ENCODE measurements at places on chromosomes 1 and 21. TPM values are rescaled to one million over a fixed set of nuclear protein-coding genes. Genes with fewer than 3 reads are reported as not detected.

NMNAT2 gene
- 0.53 TPM for total RNA-seq

TRABD2B gene
- 7.9 TPM for total RNA-seq

OVAAL gene
- not detected for total RNA-seq

GRCh38 chr1:159856576-159856975 is 5.9 kb downstream of the VSIG8 start:
- no peak for DNase-seq

DNA sequence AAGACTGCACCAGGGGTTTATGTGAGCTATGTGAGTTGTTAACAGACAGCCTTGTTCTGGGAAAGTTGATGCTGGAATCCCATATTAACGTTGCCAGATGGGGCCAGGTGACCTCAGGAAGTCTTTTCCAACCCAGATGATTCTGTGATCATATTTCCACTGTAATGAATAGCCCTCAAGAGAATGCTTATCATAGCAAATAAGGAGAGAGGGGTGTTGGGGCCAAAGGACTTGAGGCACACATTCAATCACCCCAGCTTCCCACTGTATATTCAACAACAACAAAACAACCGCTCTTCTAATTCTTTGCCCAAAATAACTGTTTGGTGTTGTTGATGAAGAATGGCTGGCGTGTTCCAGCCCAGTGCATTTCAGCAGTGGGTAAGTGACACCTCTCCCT is 14.1 kb downstream of the ZNF697 start:
- no peak for DNase-seq

DNA sequence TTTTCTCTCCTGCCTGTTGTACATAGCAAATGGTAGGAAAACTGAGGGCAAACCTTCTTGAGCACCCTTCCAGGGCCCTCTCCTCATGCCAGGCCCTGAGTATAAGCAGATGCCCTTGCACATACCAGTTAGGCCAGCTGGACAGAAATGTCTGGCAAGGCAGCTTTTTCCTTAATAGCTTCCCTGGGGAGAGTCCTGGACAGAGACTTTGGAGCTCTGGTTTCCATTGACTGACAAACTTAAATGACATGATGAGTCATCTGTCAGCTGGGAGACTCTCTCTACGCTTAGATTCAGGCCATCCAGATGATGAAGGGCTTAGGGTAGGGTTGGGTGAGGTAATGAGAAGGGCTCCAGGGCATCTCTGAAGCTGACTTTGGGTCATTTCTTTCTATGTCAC is 317.5 kb downstream of the ASTN1 start:
- DNase-seq, result no peak

- DNase-seq, result no peak
These were observed 38.7 kb upstream of the GPR157 start for GRCh38 chr1:9167638-9168037.

OR2L13 gene
- not detected for total RNA-seq

- no peak for DNase-seq
These were observed 157.1 kb downstream of the ELAVL4 start for GRCh38 chr1:50265790-50266314.

CYP4A22 gene
- total RNA-seq, result not detected

DNA sequence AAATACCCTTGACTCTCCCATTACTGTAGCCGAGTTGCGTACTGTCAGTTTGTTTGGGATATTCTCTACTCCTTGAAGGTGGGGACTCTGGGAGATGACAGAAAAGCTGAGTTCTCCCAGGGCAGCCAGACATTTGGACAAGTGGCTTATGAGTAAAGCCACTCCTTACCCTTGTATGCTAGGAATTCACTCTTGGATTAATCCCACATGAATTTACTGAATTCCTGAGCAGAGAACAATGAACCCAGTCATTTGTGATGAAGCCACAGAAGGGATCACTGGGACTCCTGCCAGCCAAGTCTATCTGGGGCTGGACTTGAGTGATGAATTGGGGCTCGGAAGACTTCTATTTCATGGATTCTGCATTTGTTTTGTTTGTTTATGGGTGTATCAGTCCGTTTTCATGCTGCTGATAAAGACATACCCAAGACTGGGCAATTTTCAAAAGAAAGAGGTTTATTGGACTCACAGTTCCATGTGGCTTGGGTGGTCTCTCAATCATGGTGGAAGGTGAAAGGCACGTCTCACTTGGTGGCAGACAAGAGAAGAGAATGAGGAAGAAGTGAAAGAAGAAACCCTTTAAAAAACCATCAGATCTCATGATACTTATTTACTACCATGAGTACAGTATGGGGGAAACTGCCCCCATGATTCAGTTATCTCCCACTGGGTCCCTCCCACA is 25.1 kb downstream of the C1orf116 start:
- no peak for DNase-seq

- DNase-seq, result no peak
These were observed 650 bp downstream of the PCNX2 start for GRCh38 chr1:233294913-233295236.

DNA sequence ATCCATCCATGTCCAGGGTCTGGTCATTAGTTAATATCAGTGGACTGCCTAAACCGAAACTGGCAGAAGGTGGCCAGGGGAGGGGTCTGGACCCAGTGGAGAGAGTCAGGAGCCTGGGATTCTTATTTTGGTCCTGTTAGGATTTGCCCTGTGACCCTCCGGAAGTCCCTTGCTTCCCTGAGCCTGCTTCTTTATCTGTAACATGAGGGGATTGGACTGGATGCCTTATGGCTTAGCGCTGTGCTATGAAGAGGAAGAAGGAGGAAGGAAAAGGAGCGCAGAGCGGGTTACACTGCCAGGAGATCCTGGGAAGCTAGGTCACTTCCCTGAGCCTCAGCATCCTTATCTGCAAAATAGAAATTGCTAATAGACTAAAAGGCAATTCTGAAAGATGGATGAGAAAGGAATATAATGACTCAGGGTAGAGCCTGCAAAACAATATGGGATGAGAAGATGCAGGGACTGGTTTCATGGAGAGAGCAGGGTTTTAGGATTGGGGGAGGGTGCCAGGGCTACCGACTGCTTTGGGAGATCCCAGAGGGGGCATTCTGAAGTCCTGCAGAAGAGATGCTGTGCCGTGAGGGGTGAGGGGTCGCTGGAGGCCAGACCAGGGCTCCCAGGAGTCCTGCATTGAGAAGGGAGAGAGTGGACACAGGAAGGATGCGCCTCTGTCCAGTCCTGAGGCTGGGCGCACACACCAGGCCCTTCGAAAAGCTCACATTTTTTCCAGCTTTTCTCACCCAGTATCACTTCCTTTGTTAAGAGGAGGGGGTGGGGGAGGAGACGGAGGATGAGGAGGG is 460 bp upstream of the ADORA1 start:
- no peak for DNase-seq

HHIPL2 gene
- total RNA-seq, result not detected

DNA sequence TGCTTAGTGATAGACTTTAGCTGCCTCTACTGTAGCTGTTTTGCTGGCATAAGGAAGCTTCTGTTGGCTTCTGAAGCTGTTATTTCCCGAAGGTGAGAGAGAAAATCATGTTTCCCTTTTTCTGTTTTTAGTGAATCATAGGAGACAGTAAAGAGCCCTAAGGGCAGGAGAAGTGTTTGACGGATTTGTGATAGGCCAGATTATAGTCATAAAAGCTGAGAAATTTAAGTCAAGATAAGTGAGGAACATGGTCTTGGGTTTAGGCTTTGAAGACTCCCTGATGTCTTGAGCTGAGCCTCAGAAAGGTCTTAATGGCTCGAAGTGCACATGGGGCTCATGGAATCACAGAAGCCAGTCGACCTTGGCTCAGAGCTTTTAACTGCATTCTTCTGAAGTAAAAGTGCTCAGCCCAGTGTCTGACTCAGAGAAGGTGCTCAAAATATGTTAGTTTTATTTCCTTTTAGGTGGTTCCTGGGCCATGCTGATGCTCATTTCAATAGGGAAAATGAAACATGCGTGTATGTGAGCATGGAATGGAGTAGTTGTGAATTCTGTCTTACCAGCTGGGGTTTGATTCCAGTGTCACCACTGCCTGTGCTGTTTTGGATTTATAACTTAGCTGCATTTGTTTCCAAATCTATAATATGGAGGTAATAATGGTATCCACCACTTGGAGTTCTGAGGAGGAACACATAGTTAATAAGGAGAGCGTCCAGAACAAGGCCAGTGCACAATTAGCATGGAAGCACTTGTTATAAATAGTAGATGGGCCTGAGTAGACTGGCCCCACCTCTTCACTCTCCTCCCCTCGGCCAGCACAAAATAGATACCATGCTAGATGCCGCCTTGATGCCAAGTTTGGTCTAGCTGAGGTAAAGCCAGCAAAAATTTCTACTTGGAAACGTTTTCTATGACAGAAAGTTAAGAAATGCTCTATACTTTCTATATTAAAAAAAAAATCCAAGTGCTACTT is 99.2 kb downstream of the C1orf21 start:
- DNase-seq, result no peak

GRCh38 chr1:207812778-207813511 is 61.1 kb downstream of the CD46 start:
- no peak for DNase-seq

DNA sequence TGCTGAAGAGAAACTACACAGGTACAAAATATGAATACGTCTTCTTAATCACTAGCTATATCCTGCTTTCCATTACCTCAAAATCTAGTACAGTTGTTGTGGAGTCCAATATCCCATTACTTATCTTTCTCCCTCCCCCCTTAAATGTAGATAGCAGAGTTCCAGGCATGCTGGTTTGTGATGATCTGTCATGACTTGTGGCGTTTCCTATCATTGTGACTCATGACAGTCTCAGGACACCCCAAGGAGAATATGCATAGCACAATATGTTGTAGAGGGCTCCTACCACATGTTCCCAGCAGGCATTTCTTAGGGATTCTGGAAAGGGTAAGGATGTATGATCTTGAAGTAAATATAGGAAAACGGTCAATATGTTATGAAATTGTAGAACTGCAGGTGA is 206.9 kb downstream of the USH2A start:
- no peak for DNase-seq

DNA sequence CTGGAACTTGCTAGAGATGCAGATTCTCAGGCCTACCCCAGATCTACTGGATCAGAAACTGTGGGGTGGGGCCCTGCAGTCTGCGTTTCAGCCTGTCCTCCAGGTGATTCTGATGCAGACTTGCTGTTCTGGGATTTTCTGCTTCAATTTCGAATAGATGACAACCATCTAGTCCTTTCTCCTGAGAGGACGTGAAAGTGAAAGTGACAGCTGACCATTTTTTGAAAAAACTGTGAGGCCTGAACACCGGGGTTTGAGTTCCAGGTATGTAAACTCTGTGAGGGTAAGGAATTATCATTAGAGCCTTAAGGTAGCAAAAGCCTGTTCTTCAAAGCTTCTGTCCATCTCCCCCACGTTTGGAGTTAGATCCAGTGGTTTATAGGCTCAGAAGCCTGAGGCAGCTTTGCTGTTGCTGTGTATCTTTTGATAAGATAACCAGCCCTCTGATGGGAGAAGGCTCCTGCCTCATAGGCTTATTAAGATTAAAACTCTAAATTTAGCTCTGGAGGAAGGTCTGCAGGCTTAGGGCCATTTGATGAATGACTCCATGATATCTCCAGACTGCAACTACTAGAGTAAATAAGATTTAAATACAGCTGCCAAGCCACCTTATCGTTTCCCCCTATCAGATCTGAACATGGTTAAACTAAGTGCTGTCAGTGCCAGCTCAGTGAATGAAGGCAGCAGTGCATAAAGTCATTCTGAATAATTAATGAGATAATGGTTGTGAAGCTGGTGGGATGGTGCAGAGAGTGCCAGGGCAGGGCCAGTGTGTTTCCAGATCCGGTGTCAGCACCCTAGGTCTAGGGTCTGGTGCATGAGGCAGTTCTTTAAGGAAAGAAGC is 335.2 kb downstream of the HHAT start:
- no peak for DNase-seq

DNA sequence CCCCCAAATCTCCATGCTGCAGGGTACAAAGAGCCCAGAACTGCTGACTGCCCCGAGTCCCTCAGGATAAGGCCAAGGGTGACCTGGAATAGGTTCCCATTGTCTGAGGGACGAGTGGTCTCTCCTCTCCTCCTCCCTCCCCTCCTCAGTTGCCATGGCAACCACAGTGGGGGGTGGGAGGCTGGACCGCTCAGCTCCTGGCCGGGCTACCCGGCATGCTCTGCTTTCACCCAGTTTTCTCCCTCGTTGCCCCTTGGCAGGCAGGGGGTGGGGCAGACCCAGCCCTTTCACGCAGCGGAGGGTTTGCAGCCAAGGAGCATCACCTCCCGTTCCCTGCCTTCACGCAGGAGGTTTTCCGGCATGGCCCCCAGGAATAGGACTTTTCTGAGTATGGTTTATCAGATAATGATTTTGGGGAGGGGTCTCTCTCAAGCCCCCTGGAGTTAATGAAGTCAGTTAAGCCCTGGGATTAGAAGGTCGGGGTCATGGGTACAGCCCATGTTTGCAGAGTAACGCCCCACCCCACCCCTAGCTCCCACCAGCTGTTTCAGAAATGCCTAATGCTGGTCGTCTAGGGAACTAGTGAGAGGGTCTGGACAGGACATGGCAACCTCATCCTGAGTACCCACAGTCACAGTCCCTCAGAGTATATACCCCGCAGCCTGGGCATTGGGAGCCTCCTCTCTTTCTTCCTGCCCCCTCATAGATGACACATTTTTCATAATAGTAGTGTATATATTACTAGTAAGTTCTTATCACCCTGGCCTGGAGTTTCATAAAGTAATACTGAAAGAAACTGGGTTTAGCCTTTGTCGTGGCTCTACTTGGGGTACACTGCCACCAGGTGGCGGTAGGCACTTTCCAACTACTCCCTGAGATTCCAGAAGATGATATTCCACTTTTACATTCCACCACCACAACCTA is 20.7 kb downstream of the C1QB start:
- DNase-seq, result no peak

GRCh38 chr1:164709126-164709525 is 150.1 kb downstream of the PBX1 start:
- DNase-seq, result no peak

- no peak for DNase-seq
These were observed 436 bp downstream of the CHI3L1 start for GRCh38 chr1:203186091-203186445.

GRCh38 chr1:21012937-21013336 is 163.8 kb downstream of the EIF4G3 start:
- DNase-seq, result no peak

- no peak for DNase-seq
These were observed 106.0 kb downstream of the NOS1AP start for GRCh38 chr1:162175379-162176081.

- no peak for DNase-seq
These were observed 77.5 kb upstream of the DNAJC6 start for GRCh38 chr1:65231718-65232330.

DNA sequence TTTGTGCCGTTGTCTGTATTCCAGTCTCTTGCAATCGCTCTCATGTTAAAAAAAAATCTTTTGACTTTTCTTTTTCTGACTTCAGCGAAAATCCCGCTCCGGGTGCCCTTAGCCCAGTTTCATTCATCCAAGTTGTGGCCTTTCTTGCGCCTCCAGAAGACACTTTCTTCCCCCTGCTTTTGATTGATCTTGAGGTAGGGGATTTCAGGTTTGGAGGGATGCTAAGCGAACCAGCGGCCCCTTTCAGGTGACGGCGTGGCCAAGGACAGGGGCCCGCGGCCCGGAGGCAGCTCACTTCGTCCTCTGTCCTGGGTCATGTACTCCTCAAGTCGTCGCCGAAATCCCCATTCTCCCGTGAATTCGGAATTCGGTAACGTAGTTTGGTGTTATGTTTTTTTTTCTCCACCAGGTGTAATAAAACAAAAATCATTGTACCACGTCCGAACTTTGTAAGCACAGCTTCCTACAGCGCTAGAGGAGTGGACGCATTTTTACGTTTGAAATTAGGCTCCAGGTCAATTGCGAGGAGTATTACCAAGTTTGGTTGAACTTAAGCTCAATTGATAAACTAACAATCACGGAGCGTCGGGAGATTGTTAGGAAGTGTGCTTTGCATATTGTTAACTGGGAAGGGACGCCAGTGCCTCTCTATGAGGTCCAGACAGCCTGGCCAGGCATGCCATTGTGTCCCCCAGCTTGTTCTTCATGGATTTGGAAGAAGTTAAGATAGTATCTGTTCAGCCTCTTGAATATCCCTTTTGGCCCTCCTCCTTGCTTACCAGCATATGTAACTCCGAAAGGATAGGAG is 1.1 kb downstream of the MRPS6 start:
- no peak for DNase-seq
